G401 (cell line): ENCODE measurements at places on chromosomes 7 and 10.
A peak's percentile ranks its signal among the peaks of the same experiment; 100 is the strongest.

DNA sequence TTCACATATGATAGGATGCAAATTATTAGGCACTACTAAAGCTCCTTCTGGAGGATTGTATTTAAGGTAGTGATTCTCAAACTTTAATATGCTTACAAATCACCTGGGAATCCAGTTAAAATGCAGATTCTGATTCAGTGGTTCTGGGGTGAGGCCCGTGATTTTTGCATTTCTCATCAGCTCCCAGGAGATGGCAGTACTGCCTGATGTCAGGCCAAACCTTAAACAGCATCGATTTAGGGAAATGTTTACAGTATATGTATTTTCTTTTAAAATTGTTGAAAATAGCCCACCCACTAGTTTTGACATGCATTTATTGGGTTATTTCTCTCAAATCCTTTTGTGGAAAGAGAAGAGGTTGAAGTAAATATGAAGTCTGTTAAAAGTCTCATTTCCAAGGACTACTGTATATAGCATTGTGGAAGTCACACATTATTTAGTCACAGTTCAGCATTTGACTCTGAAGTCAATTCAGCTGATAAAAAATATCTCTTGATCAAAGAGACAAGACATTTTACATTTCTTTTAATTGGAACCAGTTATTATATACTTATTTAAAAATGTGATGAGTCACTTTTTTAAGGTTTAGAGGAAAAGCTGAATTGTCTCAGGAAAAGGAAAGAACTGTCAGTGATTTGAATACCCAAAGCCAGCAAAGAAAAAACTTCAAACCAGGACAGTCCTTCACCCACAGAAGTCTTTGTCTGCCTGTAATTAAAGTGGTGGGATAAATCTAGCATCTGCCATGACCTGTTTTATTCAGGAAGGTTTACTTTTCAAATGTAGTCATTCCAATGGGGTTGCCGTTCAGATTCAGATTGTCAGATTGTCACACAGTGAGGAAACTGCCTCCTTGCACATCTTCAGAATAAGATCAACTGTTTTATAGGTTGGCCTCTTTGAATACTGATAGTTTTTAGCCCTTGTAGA, 21.1 kb upstream of the HBP1 start:
- peak; percentile 60 for DNase-seq

DNA sequence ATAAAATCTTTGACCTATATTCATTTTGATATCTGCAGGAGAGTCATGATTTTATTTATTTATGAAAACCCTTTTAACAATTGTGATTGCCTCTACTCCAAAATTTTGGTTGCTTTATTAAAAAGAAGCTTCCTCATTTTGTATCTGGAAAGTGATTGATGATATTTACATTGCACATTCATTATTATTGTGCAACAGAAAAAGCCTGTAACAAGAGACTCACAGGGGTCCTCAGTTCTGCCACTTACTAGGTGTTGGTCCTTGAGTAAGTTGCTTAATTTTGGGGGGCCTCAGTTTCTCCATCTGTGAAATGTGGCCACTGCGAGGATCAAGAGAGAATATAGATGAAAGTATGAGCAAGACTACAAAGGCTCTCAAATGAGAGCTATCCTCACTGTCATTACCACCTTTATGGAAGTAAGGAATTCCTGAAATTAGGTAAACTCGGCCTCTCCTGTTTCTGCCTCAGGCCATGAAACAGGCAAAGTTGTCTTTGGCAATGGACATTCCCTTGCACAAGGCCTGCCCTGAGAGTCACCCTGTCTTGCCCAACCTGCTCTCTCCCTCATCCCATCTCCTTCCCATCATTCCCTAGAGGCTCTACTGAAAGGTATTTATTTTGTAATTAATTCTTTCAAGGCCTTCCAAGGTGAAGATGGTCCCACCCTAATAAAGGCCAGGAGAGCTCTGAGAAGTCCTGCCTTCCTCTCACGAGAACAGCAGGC, 66.1 kb upstream of the ABLIM1 start:
- DNase-seq = no peak

DNA sequence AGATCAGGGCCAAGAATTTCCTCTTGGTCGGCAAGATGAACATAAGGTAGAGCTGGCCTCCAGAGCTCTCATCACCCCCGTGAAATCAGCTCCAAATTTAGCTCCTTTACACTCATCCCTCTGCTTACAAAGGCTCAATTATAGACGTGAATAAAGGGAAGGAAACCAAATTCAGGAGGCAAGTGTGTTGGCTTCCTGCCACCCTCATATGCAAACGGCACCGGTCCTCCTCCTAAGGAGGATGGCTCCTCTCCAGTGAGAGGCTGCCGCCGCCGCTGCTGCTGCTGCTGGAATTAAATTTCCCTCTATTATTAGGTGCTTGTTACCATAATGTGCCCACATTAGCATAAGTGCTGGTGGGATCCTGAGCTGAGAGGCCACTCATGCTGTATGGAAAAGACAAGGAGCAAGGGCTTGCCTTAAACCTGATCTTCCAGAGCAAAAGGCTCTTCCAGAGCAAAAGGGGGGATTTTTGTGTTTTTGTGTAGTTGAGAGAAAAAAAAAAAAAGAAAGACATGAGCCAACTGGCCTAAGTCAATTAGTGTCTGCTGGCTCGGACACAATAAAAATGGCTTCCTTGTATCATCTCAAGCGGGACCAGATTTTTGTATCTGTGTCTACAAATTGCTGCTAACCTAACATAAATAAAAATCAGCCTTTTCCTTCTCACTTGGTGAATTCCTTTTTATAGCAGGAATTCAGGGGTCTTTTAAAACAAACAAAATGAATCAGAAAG, 68.4 kb downstream of the CDHR3 start:
- DNase-seq = peak; percentile 92

DNA sequence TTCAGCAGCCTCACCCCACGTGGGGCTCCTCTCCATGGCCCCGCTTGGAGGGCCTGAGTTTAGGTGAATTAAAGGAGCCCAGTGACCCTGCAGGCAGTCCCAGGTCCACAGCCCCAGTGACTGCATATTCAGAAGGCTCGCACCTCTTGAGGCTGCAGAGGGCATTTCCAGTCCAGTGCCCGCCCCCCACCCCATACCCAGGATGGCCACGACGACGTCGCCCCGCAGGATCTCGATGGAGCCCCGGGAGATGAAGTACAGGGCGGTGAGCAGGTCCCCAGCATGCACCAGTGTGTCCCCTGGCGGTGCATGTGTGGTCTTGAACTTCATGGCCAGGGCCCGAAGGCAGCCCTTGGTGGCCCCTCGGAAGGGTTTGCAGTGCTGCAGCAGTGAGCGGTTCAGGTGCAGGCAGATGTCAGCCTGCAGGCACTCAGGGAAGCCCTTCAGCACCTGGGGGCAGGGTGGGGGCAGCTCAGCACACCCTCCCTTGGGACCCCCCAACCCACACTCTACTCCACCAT, 28.1 kb downstream of the KCNH2 start:
- no peak for DNase-seq

GRCh38 chr7:6505685-6506559, 45.3 kb downstream of the GRID2IP start:
- no peak for DNase-seq

GRCh38 chr10:92595505-92595904, 2.6 kb downstream of the KIF11 start:
- DNase-seq = no peak

GRCh38 chr10:102118867-102119266, 1.3 kb downstream of the LDB1 start:
- peak; percentile 42 for DNase-seq

- DNase-seq = no peak
These were observed 23.0 kb downstream of the SLC37A3 start for GRCh38 chr7:140375323-140375722.

- no peak for DNase-seq
These were observed 164.9 kb upstream of the TRIM24 start for GRCh38 chr7:138295049-138295637.

- no peak for DNase-seq
These were observed 54.8 kb downstream of the OGDH start for GRCh38 chr7:44661233-44661632.

GRCh38 chr10:128096486-128097199, 29.6 kb downstream of the MKI67 start:
- DNase-seq = no peak

DNA sequence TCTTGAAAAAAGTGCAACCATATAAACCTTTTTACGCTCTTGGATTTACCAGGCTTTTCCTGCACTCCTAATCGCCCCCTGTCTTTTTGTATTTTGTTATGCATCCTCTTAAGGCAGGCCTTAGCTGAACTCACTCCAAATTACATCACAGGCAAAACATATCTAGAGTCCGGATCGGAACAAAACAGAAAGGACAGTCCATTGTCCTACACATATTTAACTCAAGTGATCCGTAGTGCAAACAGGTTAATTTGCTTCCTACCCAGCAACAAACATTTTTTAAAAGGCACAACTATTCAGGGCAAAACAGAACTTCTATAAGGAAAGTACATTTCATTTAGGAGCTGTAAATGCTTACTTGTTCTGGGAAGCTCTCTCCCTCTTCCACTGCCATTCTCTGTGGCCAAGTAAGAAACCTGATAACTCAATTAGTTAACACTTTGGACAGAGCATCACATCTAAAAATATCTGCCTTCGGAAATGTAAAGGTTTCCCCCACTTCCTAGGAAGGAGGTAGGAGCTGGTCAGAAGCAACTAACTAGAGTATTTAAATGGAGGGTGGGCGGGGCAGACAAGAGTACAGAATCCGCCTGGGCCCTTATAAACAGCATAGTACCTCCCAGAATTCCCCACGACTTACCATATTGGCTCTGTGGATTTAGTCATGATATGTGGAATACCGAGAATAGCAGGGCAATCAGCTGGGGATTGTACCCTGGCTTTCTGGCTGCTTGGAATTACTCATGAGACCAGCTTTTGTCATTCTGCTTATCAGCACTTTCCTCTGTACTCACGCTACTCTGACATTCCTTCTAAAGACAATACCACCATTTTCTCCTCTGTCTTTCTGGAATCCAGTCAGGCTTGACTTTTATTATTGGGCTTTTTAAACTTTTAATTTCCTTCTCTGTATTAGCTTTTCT, 89.5 kb downstream of the ANK3 start:
- peak; percentile 72 for DNase-seq

GRCh38 chr7:84841809-84842208, 345.0 kb downstream of the SEMA3D start:
- no peak for DNase-seq

- DNase-seq = no peak
These were observed 30.6 kb upstream of the IKZF1 start for GRCh38 chr7:50273870-50274269.

GRCh38 chr7:26153823-26154783, 2.1 kb downstream of the NFE2L3 start:
- peak; percentile 24 for DNase-seq

DNA sequence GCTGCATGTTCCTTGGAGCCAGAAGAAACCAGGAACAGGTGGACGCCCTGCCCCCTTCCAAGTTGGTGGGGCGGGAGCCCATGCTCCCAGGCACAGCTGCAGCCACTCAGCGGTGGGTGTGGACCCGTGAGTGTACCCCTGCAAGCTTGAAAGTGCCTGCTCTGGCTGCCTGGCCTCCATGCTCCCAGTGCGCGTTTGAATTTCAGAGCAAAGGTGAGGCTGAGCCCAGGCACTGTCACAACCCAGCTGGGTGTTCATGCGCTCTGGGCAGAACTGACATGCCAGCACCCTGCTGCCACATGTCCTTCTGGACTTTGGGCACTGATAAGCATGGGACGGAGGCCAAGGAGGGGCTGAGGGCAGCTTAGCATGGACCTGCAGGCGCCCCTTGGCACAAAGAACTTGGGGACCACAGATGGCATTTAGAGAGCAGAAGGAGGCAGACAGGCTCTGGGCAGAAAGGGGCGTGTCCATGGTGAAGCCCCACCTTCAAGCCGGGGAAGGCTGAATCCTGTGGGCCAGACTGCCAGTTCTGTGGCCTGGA, 402.0 kb upstream of the NRG3 start:
- DNase-seq = no peak

DNA sequence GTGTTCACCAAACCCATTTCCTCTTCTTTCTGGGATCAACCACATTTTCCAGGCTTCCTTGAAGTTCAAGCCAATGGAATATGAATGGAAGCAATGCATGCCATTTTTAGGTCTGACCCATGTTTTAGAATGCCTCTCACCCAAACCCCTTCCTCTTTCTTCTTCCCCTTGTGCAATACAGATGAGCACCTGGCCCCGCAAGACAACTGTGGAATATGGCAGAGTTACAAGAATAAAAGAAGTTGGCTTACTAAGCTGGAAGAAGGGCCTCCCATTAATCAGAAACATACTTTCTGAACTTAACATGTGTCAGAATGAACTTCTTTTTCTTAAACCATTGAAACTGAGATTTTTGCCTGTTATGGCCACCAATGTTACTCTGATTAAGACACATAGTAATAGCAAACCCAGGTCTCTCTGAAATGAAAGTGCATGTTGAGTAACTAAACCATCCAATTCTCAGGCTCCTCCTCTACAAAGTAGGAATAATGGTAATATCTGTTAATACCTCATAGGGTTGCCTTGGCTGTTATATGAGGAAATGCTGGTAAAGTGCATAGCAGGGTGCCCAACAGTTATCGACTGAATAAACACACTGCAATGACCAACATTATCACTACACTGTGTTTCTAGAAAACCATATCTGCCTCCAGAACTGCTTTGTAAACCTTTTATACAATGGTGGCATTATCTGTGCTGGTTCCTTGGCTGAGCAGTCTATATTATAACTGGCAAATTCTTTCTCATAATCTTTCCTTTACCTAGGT, 382.2 kb upstream of the NRP1 start:
- DNase-seq = no peak

- DNase-seq = no peak
These were observed 8.1 kb downstream of the DNAH11 start for GRCh38 chr7:21550821-21551531.

DNA sequence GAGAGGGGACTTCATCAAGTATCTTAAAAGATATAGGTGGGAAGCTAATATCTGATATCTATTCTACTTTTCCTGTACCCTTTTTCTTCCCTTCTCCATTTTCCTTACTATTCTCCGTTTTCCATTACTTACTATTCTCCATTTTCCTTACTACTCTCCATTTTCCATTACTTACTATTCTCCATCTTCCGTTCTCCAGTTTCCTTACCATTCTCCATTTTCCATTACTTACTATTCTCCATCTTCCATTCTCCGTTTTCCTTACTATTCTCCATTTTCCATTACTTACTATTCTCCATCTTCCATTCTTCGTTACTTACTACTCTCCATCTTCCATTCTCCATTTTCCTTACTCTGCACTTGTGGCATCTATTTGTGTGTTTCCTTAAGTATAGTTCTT, 39.3 kb downstream of the STEAP4 start:
- DNase-seq = no peak

DNA sequence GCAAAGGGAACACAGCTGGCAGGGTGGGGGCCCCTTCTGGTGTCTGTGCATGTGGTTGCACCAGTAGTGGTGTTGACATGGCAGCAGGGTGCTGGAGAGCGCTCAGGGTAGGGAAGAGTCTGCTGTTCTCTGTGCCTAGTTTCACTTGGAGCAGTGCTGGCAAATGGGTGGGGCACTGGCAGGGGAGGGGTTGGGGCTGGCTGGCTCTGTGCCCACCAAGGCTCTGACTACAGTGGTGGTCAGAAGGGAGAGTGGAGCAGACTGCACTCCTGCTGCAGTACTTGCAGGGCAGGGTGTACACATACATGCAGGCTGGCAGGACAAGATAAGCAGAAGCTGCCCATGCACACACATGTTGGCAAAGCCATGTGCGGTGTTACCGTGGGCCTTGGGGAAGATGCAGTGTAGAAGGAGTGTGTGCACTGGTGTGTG, 18.2 kb downstream of the FAM25A start:
- DNase-seq = no peak
